HT-29 (cell line): ENCODE measurements at places on chromosomes 13 and 19. TPM values are rescaled to one million over a fixed set of nuclear protein-coding genes. Genes with fewer than 3 reads are reported as not detected.

- no peak for DNase-seq
Measured at GRCh38 chr13:77184455-77184854, 142.4 kb downstream of the MYCBP2 start.

GRCh38 chr13:60577761-60578160 lies 180.7 kb downstream of the TDRD3 start:
- DNase-seq, result no peak

CEACAM4 gene
- total RNA-seq, result not detected in 2 replicates

ADPRHL1 gene
- 1.8 and 3.3 TPM in 2 replicates for total RNA-seq

- peak; percentile 84 for DNase-seq
Measured at GRCh38 chr19:34662919-34663318, 14.0 kb downstream of the SCGB2B2 start.

- no peak for DNase-seq
Measured at GRCh38 chr19:43406297-43406696, 8.4 kb upstream of the TEX101 start.

IGFL2 gene
- total RNA-seq, result 1.1 and 1.6 TPM in 2 replicates

ZNF256 gene
- not detected in 2 replicates for total RNA-seq

GRCh38 chr19:48354332-48354992 lies 9.3 kb downstream of the TMEM143 start:
- DNase-seq, result peak; percentile 86

- DNase-seq, result no peak
Measured at GRCh38 chr19:496112-496665, at the start of gene MADCAM1. Gene MADCAM1 (plus strand): TSS chr19:496486. CDS start chr19:496500, 14 bp downstream.

ZNF543 gene
- 5.6 and 6.2 TPM in 2 replicates for total RNA-seq

GRCh38 chr19:5478241-5478924 lies 23.2 kb downstream of the ZNRF4 start:
- DNase-seq, result no peak

OVOL3 gene
- total RNA-seq, result not detected in 2 replicates

ZNF726 gene
- not detected in 2 replicates for total RNA-seq

- DNase-seq, result no peak
Measured at GRCh38 chr19:35095667-35096368, 19.8 kb upstream of the FXYD3 start.

NLRP4 gene
- not detected in 2 replicates for total RNA-seq

ZNF567 gene
- total RNA-seq, result 0.41 and 0.86 TPM in 2 replicates

BSG gene
- 725 and 781 TPM in 2 replicates for total RNA-seq

DNA sequence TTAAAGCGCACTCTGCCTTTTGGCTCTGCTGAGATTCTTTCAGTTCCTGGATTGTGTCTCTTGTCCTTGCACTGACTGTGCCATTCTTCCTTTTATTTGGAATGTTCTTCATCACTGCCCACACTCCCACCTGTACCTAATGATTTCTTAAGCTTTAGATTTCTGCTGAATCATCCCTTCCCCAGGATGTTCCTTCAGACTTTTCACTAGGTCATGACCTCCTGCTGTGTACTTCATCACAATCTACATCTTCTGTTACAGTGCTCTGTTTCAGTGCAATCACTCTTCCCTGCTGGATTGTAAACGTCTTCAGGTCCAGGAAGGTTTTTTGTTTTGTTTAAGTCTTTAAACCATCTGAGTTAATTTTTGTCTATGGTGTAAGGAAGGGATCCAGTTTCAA lies 281.0 kb downstream of the ATP8A2 start:
- no peak for DNase-seq

- no peak for DNase-seq
Measured at GRCh38 chr13:54750521-54750920, 1721.9 kb downstream of the OLFM4 start.

ADGRE2 gene
- total RNA-seq, result not detected in 2 replicates

ZNF793 gene
- total RNA-seq, result not detected in 2 replicates

NUP58 gene
- 72.8 and 80.8 TPM in 2 replicates for total RNA-seq

ENOX1 gene
- 0.10 TPM in 1 of 2 replicates, not detected in the other for total RNA-seq

ERICH6B gene
- not detected in 2 replicates for total RNA-seq

DNA sequence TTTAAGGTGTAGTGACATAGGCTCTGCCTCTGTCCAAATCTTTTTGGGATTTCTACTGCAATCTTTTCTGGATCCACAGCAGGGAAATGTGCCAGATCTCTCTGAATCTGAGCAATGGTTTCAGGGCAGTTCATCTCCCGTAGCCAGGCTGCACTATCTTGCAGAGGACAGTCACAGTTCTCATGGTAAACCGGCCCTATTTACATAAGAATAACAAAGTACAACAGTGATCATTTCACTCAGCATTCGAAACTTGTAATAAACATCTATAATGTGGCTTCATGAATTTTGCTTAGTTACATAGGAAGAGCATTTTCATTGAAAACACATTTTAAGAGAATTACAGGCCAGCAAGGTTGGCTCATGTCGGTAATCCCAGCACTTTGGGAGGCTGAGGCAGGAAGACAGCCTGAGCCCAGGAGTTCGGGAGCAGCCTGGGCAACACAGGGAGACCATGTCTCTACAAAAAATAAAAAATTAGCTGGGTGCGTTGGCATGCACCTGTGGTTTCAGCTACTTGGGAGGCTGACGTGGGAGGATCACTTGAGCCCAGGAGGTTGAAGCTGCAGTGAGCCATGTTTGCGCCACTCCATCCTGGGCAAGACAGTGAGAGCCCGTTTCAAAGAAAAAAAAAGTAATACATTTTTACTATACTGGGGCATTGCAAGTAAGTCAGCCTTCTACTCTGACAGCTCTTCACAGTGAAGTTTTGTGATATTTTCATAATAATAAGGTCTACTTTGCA lies 5.0 kb downstream of the POGLUT2 start:
- DNase-seq, result no peak

GRCh38 chr19:9570255-9570654 lies 14.0 kb downstream of the ZNF121 start:
- DNase-seq, result no peak

- no peak for DNase-seq
Measured at GRCh38 chr13:20356444-20356843, 124.3 kb upstream of the GJB6 start.

DNA sequence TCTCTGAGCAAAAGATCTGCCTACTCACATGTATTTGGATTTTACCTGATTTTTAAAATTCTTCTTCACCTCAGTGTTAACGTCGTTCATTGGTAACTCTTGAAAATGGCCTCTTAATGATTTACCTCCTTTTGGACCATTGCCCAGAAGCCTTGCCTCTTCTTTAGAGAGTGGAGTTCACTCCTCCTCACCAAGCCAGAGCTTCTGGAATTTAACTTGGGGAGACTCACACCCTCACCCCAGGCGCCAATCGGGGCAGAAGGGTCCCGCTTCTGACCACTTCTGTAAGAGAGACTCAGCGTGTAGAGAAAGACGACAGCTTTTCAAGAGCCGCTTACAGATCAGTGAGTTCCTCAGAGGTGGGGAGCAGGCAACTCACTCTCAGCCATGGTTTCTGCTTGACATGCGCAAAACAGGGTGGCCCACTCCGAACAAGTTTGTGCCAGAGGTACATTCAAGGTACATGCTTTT lies 2.7 kb downstream of the PNMA8C start:
- DNase-seq, result peak; percentile 90

- no peak for DNase-seq
Measured at GRCh38 chr13:105008604-105009003, 1526.9 kb downstream of the EFNB2 start.

GRCh38 chr19:28444362-28444761 lies 768.6 kb downstream of the UQCRFS1 start:
- DNase-seq, result no peak

HPN gene
- total RNA-seq, result 0.42 and 3.0 TPM in 2 replicates

DNA sequence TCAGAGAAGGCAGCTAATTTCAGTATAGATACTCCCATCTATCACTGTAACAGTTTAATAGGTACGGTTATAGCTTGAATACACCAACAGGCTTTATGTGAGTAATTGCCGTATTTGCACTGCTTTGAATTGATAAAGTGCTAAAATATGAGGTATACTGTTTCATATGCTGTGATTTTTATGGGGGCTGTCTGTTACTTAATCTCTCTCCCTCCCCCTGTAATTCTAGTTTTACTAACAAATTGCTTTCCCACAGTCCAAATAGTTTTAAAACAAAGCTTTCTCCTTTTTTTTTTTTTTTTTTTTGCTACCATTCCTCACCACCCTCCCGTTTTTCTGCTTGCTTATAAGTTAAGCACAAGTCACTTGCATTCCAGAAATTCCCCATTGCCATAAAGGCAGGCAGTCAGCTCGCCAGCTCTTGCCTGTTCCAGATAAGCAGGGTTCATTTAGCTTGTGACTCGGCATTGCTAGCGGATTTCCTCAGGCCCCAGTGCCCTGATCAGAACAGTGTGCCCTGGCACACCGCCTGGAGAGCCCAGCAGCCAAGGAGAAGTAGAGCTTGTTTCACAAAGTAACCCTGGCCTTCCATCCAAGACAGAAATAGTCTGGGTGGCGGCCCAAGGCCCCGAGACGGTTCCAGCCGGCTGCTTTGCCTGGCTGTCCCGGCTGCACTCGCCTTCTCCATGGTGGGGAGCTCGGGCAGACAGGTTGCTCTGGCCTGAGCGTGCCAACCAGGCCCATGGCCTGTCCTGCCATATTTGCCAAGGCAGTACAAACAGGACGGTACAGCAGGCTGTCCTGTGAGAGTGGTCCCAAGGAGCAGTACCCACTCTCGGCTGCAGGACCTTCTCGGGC lies 43.5 kb upstream of the NPAS1 start:
- peak; percentile 38 for DNase-seq

PSG4 gene
- total RNA-seq, result not detected in 2 replicates

CATSPERD gene
- total RNA-seq, result not detected in 2 replicates

DNA sequence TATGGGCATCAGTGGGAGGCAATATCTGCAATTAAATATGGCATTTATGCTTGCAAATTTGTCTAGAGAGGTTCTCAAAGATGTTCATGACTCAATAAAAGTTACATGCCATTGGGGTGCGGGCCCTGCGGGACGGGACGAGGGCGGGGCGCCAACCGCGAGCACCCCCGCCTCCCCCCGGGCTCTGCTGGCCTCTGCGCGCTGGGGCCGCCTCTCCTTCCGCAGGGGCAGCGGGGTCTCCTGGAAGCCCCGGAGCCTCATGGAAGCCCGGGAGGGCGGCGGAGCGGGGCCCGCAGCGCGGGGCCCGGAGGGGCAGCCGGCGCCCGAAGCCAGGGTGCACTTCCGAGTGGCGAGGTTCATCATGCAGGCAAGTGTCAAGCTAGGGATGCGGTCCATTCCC lies 179.2 kb downstream of the TPTE2 start:
- no peak for DNase-seq

ZNF177 gene
- 0.03 and 0.18 TPM in 2 replicates for total RNA-seq

ZNF626 gene
- total RNA-seq, result not detected in 2 replicates

- peak; percentile 27 for DNase-seq
Measured at GRCh38 chr13:94658926-94659597, 53.3 kb downstream of the SOX21 start.

ZIK1 gene
- 0.23 TPM in 1 of 2 replicates, not detected in the other for total RNA-seq

NUFIP1 gene
- total RNA-seq, result 2.3 and 3.7 TPM in 2 replicates

DNA sequence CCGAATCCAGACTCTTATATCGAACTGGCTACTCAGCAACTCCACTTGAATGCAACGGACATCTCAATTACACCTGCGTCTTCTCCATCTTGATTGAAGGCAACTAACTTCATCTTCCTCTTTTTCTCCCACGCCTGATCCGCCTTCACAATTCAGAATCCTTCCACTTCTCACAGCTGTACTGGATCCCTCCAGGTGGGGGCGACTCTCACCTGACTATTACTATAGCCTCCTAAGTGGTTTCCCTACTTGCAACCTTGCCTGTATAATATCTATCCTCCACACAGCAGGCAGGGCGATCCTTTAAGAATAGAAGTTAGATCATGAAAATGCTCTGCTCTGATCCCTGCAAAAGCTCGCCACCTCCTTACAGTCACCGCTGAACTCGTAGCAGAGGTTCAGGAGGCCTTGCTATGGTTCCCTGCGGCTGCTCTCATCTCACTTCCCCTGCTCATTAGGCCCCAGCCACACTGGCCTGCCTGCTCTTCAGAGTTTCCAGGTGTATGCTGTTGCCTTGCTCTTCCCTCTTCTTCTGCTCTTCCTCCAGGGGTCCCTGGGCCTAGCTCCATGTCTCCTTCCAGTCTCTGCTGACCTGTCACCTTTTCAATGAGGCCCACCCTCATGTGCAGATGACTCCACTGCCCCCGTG lies 31.9 kb downstream of the RFXAP start:
- no peak for DNase-seq

- no peak for DNase-seq
Measured at GRCh38 chr13:92830821-92831220, 395.8 kb upstream of the GPC6 start.

- DNase-seq, result no peak
Measured at GRCh38 chr13:59392328-59392727, 771.4 kb downstream of the DIAPH3 start.

- no peak for DNase-seq
Measured at GRCh38 chr13:21081926-21082325, 20.5 kb upstream of the LATS2 start.

GRCh38 chr13:30963791-30964190 lies 31.3 kb downstream of the TEX26 start:
- DNase-seq, result peak; percentile 51

FGF14 gene
- not detected in 2 replicates for total RNA-seq

- no peak for DNase-seq
Measured at GRCh38 chr19:17720440-17720839, 1.2 kb downstream of the MAP1S start.

DNA sequence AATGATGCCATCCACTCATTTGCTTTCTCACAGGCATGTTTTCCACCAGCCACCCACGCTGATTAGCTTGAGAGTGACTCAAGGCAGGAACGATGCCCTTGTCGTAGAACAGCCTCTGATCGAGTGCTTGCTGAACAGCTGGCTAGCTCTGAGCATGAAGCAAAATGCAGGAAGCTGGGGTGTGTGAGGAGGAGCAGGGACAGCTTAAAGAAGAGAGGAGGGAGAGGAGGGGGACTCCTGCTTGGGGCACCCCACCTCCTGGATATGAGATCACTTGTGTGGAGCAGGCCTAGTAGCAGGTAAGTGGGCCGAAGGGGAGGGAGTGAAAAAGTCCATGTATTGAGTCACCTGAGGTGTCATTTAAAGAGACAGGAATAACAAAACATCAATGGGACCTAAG lies 48.8 kb downstream of the IRS2 start:
- peak; percentile 20 for DNase-seq

CRX gene
- not detected in 2 replicates for total RNA-seq

- no peak for DNase-seq
Measured at GRCh38 chr19:29596080-29596727, 9.9 kb upstream of the POP4 start.
